ENCODE measurements at places on chromosomes 7 and 10.
A peak's percentile ranks its signal among the peaks of the same experiment; 100 is the strongest.

DNA sequence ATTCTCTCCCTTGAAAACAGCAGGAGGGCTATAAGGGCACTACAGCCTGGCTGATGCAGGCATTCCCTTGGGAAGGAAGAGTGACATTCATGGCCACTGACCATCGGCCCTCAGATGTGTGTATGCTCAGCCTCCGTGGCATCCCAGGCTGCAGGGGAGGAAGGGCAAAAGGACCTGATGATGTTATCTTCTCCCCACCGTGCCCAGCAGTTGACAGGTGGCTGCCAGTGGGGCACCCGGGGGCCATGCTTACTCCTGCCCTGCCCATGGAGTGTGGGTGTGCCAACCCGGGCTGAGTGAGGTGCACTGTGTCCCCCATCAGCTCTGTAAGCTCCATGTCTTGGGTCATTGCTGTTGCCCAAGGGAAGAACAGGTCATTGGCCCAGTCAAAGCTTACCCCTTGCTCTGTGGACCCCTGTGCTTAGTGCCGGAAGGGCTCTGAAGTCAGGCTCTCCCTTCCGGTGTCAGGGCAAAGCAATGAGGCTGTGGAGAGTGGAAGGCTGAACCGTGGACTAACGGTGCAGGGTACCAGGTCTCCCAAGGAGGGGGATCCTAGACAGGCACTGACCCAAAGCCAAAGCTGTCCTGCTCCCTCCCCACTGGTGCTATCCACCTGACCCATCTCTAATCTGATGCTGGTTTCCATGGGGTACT, 92.2 kb downstream of the CCDC3 start:
- DNase-seq = no peak

DNA sequence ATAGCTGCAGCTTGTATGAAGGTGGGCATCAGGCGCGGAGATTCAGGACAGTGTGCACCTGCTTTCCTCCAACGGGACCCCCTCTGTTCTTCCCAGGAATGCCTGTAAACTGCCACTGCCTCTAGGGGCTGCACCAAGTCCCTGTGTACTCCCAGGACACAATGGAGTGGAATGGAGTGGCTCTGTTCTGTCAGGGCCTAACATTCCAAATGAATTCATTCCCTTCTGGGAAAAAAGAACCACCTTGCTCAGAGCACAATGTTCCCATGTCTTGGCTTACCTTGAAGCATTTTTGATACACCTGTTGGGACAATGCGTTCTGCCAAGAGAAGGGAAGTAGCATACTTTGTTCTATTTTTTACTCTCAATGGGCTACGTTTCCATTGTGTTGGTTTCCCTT, 339.4 kb downstream of the FRMD4A start:
- DNase-seq = no peak

DNA sequence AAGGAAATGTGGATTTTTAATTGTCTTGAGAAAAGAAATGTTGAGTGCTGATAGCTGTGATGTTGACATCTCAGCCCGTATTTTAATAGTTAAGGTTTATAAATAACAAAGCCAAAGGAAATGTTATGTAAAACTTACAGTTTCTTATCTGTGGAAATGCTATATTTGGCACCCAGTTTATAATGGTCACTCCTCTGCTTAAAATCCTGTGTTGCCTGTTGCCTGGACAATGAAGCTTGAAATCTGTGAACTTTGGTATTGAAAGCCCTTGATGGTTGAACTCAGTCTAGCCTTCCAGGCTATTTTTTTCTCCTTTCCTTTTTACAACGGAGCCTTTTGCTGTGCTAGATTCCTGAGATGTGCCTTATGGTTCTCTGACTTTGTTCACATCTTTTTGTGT, 46.5 kb downstream of the MCU start:
- peak; percentile 35 for DNase-seq

DNA sequence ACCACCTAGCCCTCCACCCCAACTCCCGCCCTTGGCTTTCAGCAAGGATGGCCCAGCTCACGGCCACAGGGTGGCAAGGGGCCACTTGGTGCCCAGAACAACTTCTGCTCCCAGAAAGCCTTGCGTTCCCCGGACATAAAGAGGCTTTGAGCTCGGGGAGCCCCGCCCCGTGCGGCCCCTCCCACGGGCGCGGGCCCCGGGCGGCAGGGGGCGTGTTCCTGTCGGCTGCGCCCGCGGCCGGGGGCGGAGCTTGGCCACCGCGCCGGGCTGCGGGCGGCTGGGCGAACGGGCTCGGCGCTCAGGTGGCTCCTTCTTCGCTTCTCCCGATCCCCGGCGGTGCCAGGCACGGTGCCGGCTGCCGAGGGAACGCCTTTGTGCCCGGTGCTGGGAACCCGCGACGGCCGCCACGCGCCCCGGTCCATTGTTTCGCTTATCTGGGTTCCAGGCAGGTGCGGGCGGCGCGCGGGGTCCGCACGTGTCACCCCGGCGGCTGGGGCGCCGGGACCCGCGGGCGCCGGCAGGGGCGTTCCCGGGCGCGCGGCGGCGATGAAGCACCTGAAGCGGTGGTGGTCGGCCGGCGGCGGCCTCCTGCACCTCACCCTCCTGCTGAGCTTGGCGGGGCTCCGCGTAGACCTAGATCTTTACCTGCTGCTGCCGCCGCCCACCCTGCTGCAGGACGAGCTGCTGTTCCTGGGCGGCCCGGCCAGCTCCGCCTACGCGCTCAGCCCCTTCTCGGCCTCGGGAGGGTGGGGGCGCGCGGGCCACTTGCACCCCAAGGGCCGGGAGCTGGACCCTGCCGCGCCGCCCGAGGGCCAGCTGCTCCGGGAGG, at the start of gene NFE2L3:
Gene NFE2L3 (plus strand): TSS at position 246 of the 829 bp plus-strand sequence. CDS start 301 bp downstream, at position 547.
- DNase-seq = no peak

GRCh38 chr7:128891942-128892269, 18.6 kb downstream of the KCP start:
- no peak for DNase-seq

- no peak for DNase-seq
Observed at GRCh38 chr10:96608805-96609204, 22.0 kb upstream of the TM9SF3 start.

Measured in muscle of arm (tissue), 14 donors.